NCI-H774 (cell line): ENCODE measurements at places on chromosomes 3 and 15.

DNA sequence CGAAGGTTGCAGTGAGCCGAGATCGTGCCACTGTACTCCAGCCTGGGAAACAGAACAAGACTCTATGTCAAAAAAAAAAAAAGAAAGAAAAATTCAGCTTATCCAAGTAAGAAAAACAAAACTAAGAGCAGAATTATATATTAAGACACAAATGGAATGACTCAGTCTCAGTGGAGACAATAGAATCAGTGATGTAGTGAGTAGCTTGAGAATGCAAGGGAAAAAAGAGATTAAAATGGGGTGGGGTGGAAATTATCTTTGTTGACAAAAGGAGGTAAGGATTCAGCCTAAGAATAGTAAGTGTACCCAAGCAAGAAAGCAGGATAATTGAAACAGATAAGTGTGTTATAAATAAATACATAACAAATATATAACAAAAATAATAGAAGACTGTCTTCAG, 70.7 kb downstream of the BLM start:
- DNase-seq, result no peak

DNA sequence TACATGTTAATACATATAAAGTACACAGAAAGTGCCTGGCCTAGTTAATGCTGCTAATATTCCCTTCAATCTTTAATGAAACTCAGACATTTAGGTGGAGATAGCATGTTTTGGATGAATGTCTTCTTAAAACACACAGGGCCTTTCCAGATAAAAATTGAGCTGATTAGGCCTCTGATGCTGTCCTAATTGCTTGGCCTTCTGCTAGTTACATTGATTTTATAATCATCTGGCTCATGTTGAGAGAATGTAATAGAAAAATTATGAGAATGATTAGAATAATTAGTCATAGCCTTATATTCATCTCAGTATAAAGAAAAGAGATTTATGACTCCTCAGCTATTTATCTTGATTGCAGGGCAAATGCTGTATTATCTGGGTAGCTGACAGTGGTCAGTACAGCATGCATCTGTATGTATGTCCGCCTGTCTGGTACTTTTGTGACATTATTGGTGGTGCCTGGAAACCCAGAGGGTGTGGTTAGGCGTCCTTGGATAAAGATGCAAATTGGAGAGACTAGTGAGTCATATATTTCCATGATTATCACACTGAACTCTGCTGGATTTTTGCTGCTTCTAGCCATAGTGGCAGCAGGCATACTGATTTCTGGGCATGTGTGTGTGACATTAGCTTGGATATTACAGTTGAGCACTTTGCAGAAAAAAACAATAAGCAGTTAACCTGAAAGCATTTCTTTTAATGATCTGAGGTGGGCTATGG, 120.8 kb downstream of the FEZF2 start:
- no peak for DNase-seq

- DNase-seq, result no peak
Observed at GRCh38 chr15:39854161-39854560, 65.9 kb downstream of the GPR176 start.

- DNase-seq, result no peak
Observed at GRCh38 chr3:121883507-121883906, 10.7 kb upstream of the SLC15A2 start.

GRCh38 chr15:50065279-50065678, 53.8 kb downstream of the ATP8B4 start:
- DNase-seq, result no peak

- DNase-seq, result no peak
Observed at GRCh38 chr3:83807511-83807910, 1151.3 kb upstream of the CADM2 start.

- DNase-seq, result no peak
Observed at GRCh38 chr3:63952248-63952594, 40.0 kb upstream of the SCAANT1 start.

DNA sequence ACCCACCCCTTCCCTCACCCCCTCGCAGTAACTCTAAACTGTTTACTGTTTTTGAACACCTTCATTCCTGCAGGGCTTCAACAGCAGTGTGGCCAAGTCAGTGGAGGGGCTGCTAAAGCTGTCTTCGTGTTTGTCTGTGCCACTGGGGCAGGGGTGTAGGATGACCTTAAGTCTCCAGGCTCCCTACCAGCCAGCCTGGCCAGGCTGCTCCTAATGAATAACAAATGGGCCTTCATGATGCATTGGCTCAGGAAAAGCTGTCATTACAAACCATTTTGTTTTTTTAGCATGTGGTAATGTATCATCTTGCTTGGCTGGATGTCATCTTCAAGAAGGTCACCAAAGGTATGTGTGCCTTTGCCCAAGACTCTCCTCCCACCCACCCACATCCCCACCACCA, 372.2 kb upstream of the WNT5A start:
- no peak for DNase-seq
